ENCODE measurements at places on chromosomes 7 and 10. TPM values are rescaled to one million over a fixed set of nuclear protein-coding genes. Genes with fewer than 3 reads are reported as not detected.

DNA sequence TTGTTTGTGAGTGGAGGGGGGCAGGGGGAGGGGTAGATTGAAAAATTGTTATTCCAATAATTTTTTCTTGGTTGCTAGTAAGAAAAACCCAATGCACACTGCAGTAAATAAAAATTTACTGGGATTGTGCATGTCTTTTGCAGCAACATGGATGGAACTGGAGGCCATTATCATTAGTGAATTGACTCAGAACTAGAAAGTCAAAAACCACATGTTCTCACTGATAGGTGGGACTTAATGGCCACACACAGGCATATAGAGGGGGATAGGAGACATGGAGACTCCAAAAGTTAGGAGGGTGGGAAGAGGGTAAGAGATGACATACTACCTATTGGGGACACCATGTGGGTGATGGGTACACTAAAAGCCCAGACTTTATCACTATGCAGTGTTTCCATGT lies 67.2 kb downstream of the BUB3 start:
- DNase-seq = no peak

DNA sequence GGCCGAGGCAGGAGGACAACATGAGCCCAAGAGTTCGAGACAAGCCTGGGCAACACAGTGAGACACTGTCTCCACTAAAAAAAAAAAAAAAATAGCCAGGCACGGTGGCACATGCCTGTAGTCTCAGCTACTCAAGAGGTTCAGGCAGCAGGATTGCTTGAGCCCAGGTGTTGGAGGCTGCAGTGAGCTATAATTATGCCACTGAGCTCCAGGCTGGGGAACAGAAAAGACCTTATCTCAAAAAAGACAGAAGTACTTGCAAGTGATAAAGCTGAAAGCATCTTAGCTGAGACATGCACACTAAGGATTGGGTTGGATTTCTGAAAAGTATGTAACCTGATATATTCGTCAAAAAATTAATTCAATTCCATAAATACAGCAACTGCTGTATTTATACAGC lies 68.4 kb downstream of the PPP1R3C start:
- no peak for DNase-seq

DNA sequence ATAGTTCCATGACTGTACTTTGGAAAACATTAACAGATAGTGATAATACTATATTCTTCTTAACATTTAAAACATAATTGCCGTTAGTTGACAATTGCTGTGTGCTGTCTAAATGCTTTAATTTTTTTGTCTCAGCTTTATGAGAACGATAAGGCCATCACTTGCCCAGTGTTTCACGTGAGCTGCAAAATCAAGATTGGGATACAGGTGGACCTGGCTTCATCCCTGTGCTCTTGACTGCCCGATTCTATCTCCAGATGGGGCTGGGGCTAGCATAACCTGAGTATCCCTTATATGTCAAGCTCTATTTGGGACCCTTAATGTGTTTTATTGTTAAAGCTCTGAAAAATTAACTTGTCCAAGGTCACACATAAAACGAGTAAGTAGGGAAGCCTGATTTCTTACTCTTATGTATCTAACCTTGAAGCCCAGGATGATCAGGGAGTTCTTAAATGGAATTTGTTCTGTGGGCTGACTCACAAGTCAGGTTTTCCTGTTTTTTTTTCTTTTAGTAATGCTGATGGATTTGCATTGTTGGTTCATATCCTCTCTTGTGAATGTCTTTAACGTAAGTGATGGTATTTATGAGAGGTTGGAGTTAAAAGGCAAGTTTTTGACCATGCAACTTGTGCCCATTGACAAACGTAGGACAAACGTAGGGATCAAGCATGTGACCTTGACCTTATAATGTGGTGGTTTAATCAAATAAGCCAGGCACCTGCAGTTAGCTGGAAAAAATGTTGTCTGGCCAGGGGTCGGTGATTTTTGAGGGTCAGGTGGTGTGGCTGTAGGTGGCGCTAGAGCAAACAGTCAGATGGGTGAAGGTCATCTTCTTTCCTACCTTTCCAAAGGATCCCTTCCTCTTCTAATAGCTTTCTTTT lies 3.6 kb downstream of the PRKAR2B start:
- peak; percentile 22 for DNase-seq

CUZD1 gene
- total RNA-seq = 0.40 TPM

EVX1 gene
- total RNA-seq = 0.35 TPM

ZSCAN21 gene
- 4.7 TPM for total RNA-seq

STEAP2 gene
- 4.7 TPM for total RNA-seq

LRRTM3 gene
- total RNA-seq = 0.12 TPM
